ENCODE measurements at places on chromosomes 4 and X. TPM values are rescaled to one million over a fixed set of nuclear protein-coding genes. Genes with fewer than 3 reads are reported as not detected.
A peak's percentile ranks its signal among the peaks of the same experiment; 100 is the strongest.

GRCh38 chr4:75672461-75673026 is 667 bp downstream of the G3BP2 start:
- peak; percentile 62 for DNase-seq
- H3K27ac ChIP-seq = peak overlapping the region; percentile 98
- H3K4me3 ChIP-seq = peak overlapping the region; percentile 92

DNA sequence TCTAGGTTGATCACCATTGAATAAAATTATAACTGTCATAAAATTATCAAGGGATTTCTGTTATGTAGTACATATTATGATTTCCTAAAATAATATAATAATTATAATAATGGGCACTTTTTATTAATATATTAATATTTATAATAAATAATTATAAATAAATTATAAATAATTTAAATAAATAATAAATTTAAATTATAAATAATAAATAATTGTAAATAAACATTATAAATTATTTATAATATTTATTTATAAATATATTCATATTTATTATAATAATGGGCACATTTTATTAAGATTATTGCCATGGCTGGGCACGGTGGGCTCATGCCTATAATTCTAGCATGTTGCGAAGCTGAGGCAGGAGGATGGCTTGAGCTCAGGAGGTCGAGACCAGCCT is 24.5 kb downstream of the RAP1GDS1 start:
- H3K27me3 ChIP-seq = no peaks in the 10 kb centered on the region
- H3K36me3 ChIP-seq = no peaks in the 10 kb centered on the region

- no peak overlapping the region for H3K4me3 ChIP-seq
- peaks cover 9% of the 10 kb centered on the region for H3K27me3 ChIP-seq
- no peak overlapping the region for H3K27ac ChIP-seq
Measured at GRCh38 chrX:3526071-3526470, 179.6 kb upstream of the MXRA5 start.

WWC2 gene
- 96.9 TPM for total RNA-seq

DNA sequence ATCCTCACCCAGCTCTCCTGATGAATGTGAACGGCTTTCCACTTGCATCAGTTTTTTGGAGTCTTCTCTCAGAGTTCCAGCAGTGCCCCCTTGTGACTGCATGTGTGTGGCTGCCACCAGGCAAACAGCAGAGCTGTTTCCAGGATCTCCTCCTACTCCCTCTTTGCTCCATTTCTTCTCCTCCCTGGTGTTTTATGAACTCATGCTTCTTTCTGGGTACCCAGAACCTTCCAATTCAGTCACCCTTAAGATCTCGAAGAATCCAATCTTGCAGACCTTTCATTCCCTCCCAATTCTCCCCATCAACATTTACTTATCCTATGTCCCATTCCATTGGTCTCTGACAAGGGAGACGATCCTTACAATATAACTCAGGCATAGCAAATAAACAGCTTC is 6.8 kb upstream of the TCEANC start:
- no peaks in the 10 kb centered on the region for H3K4me1 ChIP-seq
- H3K27ac ChIP-seq = no peak overlapping the region
- no peak overlapping the region for H3K4me3 ChIP-seq
- H3K27me3 ChIP-seq = no peaks in the 10 kb centered on the region
- DNase-seq = no peak
- H3K36me3 ChIP-seq = no peaks in the 10 kb centered on the region

DNA sequence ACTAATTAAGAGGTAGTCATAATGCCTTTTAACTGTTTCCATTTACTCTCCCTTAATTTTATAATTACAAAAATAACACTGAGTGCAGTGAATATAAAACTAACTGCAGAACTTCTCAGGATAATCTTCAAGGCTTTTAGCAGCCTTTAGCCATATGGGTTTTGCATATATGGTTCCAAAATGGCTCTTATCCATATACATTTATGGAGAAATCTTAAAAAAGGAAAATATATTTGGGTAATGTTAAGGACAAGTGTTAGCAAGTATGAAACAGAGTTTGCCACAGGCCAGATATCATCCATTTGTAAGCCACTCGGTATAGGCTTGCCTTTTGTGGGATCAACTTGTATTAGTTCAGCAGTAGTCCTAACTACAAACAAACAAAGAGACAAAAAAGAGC is 423.4 kb downstream of the PDHA2 start:
- H3K27me3 ChIP-seq = no peaks in the 10 kb centered on the region
- H3K4me3 ChIP-seq = no peak overlapping the region
- no peak for DNase-seq
- no peak overlapping the region for H3K27ac ChIP-seq
- H3K4me1 ChIP-seq = no peaks in the 10 kb centered on the region
- no peaks in the 10 kb centered on the region for H3K36me3 ChIP-seq

GRCh38 chr4:139329665-139330200 is 27.5 kb upstream of the NDUFC1 start:
- no peak overlapping the region for H3K27ac ChIP-seq
- H3K27me3 ChIP-seq = no peaks in the 10 kb centered on the region
- no peaks in the 10 kb centered on the region for H3K36me3 ChIP-seq
- no peak overlapping the region for H3K4me3 ChIP-seq

DNA sequence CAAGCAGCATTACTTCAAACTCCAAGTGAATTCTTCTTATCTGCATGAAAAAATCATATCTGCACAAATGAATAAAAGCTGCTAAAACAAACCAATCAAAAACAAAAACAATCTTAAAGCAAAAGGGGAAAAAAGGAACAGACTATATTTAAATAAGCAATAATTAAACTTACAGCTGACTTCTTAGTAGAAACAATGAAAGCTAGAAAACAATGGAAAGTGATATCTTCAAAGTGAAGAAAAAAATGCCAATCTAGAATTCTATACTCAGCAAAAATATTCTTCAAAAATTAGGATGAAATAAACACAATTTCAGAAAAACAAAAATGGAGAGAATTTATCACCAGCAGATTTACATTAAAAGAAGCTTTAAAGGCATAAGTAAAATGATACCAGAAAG is 20.0 kb downstream of the STBD1 start:
- no peaks in the 10 kb centered on the region for H3K27me3 ChIP-seq
- no peaks in the 10 kb centered on the region for H3K36me3 ChIP-seq
- no peak overlapping the region for H3K4me3 ChIP-seq
- H3K4me1 ChIP-seq = no peaks in the 10 kb centered on the region

DNA sequence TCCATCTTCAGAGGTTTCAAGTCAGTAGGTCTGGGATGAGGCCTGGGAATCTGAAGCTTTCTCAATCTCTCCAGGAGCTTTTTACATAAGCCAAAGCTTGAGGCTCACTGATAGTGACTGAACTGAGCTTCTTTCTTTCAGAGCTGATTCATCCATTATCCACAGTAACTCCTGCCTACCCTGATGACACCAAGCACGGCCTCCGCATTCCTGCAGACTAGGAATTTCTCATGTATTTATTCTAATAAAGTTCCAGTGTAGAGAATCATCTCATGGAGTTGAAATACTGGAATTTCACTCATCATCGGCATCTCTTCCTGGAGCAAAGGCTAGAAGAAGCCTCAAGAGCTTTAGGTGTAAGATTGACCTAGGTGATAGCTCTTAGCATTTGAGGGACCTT is 12.1 kb upstream of the DCTD start:
- DNase-seq = no peak
- no peak overlapping the region for H3K4me3 ChIP-seq
- no peaks in the 10 kb centered on the region for H3K4me1 ChIP-seq
- no peak overlapping the region for H3K27ac ChIP-seq
- H3K36me3 ChIP-seq = no peaks in the 10 kb centered on the region

ETDB gene
- total RNA-seq = not detected

SHROOM3 gene
- total RNA-seq = 96.9 TPM

DNA sequence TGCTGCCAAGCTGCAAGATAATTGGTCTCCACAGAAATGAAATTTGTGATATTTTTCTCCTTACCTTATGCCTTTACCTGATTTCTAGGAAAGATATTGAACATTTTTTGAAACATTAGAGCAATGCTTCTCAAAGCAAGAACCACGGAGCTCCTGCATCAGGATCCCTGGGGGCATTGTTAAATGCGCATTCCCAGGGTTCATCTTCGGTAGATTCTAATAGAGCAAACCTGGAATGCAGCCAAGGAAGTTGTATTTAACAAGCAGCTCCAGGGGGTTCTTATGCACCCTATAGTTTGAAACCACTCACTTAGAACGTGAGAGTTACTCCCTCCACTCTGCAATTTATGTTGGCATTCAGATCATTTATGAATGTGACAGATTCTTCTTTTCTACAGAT is 126.2 kb downstream of the SLC39A8 start:
- no peaks in the 10 kb centered on the region for H3K36me3 ChIP-seq
- DNase-seq = no peak
- no peak overlapping the region for H3K27ac ChIP-seq

CXCR3 gene
- total RNA-seq = 1.7 TPM

CNGA1 gene
- 0.73 TPM for total RNA-seq

GRCh38 chr4:48065587-48066052 is 49.0 kb downstream of the NIPAL1 start:
- DNase-seq = no peak
- H3K4me1 ChIP-seq = no peaks in the 10 kb centered on the region
- no peaks in the 10 kb centered on the region for H3K27me3 ChIP-seq
- no peak overlapping the region for H3K27ac ChIP-seq
- H3K36me3 ChIP-seq = no peaks in the 10 kb centered on the region

SOWAHD gene
- total RNA-seq = 2.4 TPM

ANKRD50 gene
- 20.8 TPM for total RNA-seq

PAGE1 gene
- not detected for total RNA-seq

DNA sequence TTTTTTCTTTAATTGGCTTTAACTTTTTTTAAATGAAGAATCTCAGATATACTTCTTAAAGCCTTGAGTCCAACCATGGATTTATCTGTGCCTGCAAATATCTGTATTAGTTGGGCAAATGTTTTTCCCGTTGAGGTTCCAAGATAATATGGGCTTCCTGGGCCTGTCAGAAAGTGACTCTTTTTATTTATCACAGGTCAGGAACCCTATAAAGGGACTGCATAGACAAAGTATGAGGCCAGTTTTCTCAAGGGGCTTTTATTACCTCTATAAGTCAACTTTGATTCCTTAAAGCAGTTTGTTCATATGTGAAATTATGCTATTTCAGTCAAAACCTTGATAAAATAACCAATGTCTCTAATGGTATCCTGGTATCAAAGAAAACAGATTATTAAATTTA is 80.2 kb upstream of the BMP2K start:
- H3K36me3 ChIP-seq = no peaks in the 10 kb centered on the region
- no peaks in the 10 kb centered on the region for H3K4me1 ChIP-seq
- H3K4me3 ChIP-seq = no peak overlapping the region
- no peak overlapping the region for H3K27ac ChIP-seq

- no peak for DNase-seq
- H3K27me3 ChIP-seq = no peaks in the 10 kb centered on the region
- no peak overlapping the region for H3K4me3 ChIP-seq
- no peak overlapping the region for H3K27ac ChIP-seq
- no peaks in the 10 kb centered on the region for H3K36me3 ChIP-seq
- H3K4me1 ChIP-seq = no peaks in the 10 kb centered on the region
Measured at GRCh38 chrX:48514126-48514806, 5.5 kb downstream of the PORCN start.

ATP1B4 gene
- not detected for total RNA-seq

ZXDB gene
- total RNA-seq = 6.3 TPM

GRCh38 chr4:159193046-159193620 is 90.3 kb downstream of the RAPGEF2 start:
- DNase-seq = no peak
- H3K27me3 ChIP-seq = no peaks in the 10 kb centered on the region
- no peak overlapping the region for H3K27ac ChIP-seq
- no peaks in the 10 kb centered on the region for H3K36me3 ChIP-seq

HMGB2 gene
- total RNA-seq = 47.7 TPM

DNA sequence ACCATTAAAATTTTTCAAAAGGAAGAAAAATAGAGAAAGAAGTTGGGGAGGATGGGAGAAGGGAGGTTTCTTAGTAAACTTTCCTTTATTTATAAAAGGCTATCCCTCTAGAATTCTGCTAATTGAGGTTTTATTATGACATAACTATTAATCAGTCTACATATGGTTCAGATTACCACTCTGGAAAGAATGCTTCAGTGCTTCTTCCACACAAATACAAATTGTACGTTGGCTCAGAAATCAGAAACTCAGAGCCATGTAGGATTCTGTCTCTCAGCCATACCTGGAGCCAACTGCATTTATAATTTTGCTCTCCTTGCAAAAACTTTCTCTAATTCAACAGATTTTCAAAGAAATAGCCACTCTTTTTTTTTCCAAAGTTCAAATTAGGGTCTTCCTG is 37.1 kb downstream of the SRPX start:
- no peak overlapping the region for H3K4me3 ChIP-seq
- no peaks in the 10 kb centered on the region for H3K36me3 ChIP-seq
- DNase-seq = no peak
- no peaks in the 10 kb centered on the region for H3K4me1 ChIP-seq
- no peaks in the 10 kb centered on the region for H3K27me3 ChIP-seq

- H3K36me3 ChIP-seq = no peaks in the 10 kb centered on the region
- H3K27ac ChIP-seq = no peak overlapping the region
- no peaks in the 10 kb centered on the region for H3K27me3 ChIP-seq
Measured at GRCh38 chr4:127304356-127304755, 328.4 kb upstream of the INTU start.

CYBB gene
- 142 TPM for total RNA-seq

RHOXF1 gene
- not detected for total RNA-seq

TCEAL6 gene
- not detected for total RNA-seq

- H3K4me1 ChIP-seq = peaks cover 9% of the 10 kb centered on the region
- no peak overlapping the region for H3K4me3 ChIP-seq
Measured at GRCh38 chr4:6785572-6785925, 3.0 kb downstream of the KIAA0232 start.

IL2 gene
- total RNA-seq = not detected

DNA sequence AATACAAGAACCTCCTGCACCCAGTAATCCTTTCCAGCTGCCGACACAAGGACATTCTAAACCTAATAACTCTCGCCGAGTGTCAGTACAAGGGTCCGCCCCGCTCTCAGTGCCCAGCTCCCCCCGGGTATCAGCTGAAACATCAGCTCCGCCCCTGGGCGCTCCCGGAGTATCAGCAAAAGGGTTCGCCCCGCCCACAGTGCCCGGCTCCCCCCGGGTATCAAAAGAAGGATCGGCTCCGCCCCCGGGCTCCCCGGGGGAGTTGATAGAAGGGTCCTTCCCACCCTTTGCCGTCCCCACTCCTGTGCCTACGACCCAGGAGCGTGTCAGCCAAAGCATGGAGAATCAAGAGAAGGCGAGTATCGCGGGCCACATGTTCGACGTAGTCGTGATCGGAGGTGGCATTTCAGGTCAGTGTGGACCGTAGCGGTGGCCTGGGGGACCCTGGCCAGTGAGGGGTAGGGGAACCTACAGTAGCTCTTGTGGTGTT is at the start of gene MAOA:
MAOA (plus strand) TSS at position 295 of the 490 bp plus-strand sequence; CDS start at position 338, 43 bp downstream.
- H3K27me3 ChIP-seq = no peaks in the 10 kb centered on the region
- peak within 1 kb of the TSS; percentile 30 for H3K4me3 ChIP-seq
- no peaks in the 10 kb centered on the region for H3K36me3 ChIP-seq
- H3K27ac ChIP-seq = peak within 1 kb of the TSS; percentile 86
- H3K4me1 ChIP-seq = no peaks in the 10 kb centered on the region

DNA sequence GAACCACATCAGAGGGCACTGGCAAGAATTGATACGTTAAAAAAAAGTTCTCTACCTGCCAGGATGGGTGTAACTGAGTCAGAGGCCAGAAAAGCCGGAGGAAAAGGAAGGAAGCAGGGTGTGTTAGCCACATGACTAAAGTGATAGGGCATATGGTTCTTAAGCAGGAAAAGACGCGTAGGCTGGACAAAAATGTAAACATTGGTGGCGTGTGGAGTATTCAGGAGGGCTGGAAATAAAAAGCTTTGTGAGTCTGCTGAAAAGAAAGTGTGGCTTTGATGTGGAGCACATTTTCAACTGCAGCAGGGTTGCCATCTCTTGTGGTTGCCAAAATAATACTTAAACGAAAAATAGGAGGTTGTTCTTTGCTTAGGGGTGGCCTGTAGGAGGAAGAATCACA is 186.5 kb upstream of the RPL34 start:
- H3K27ac ChIP-seq = no peak overlapping the region
- no peak overlapping the region for H3K4me3 ChIP-seq
- H3K36me3 ChIP-seq = no peaks in the 10 kb centered on the region
- no peaks in the 10 kb centered on the region for H3K27me3 ChIP-seq
